NCI-H69 (cell line): ENCODE measurements at places on chromosomes 12 and 14.

DNA sequence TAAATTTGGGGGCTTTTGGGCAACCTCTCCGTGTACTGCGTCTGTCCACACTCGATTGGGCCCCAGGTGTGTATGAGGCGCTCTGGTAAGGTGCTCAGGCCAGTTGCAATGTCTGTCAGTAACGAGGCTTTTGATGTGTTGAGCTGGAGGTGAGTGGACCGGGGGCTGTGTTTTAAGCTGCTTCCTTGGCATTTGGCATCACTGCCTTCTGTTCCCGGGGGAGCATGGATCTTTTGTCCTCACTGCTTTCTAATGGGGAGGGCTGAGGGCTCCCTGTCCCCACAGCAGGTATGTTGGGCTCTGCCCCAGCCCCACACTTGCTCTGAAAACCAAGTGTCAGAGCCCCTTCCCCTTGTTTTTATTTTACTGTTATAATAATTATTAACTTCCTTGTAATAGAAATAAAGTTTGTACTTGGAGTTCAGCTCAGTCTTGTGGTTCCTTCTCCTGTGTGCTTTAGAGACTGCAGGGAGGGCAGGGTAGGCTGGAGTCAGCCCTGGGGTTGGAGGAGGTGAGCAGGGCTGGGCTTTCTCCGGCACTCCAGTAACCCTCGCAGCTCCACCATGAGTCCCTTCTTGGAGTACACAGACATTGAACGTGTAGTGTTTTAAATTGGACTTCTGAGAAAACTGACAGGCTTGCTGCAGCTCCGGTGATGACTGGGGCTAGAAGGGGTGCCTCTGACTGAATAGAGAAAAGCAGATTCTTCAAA lies 28.0 kb downstream of the TRAFD1 start:
- DNase-seq, result no peak

GRCh38 chr12:46933947-46934346 lies 108.2 kb upstream of the SLC38A4 start:
- peak; percentile 53 for DNase-seq

DNA sequence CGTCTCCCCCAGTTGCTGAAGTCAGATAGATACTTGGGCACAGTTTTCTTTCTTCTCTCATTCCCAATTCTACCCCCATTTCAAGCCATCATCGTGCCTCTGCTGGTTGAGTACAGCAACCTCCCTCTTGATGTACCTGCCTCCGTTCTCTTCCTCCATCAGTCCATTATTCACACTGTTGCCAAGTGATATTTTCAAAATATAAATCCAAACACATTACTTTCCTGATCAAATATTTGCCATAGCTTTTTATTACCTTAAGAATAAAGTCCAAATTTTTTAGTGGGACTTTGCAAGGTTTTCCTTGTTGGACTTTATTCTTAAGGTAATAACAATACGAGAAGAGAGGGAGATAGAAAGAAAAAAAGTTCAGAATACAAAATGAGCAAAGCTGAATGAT lies 18.6 kb upstream of the SSPN start:
- no peak for DNase-seq

- no peak for DNase-seq
These were observed 76.3 kb upstream of the TBX3 start for GRCh38 chr12:114760151-114760877.

GRCh38 chr14:92774572-92774971 lies 19.5 kb upstream of the GOLGA5 start:
- DNase-seq, result no peak

GRCh38 chr12:5588591-5588990 lies 156.7 kb downstream of the NTF3 start:
- no peak for DNase-seq

GRCh38 chr12:110012137-110012536 lies 12.9 kb downstream of the ANKRD13A start:
- no peak for DNase-seq

- no peak for DNase-seq
These were observed 79.7 kb upstream of the CCND2 start for GRCh38 chr12:4193821-4194220.

DNA sequence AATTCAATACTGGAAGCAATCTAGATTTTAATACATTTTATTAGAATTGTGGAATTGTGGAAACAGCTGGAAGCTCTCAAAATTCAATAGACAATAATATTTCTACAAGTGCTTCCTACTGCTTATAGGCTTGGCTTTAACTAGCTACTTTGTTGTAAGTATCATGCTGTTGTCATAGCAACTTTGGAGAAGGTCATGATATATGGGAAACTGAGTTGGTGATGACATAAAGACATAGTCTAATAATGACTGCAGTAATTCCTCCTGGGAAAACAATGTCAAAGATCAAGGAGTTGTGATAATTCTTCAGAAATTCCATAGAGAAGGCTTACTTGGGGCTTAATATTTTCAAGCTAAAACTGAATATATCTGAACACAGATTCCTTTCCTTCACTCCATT lies 266.6 kb downstream of the KIF21A start:
- no peak for DNase-seq

GRCh38 chr12:76020731-76021672 lies 10.6 kb downstream of the PHLDA1 start:
- no peak for DNase-seq

GRCh38 chr12:68240079-68240478 lies 13.3 kb downstream of the IL22 start:
- DNase-seq, result no peak

- DNase-seq, result peak; percentile 75
These were observed 71.1 kb downstream of the B4GALNT3 start for GRCh38 chr12:530821-531220.

DNA sequence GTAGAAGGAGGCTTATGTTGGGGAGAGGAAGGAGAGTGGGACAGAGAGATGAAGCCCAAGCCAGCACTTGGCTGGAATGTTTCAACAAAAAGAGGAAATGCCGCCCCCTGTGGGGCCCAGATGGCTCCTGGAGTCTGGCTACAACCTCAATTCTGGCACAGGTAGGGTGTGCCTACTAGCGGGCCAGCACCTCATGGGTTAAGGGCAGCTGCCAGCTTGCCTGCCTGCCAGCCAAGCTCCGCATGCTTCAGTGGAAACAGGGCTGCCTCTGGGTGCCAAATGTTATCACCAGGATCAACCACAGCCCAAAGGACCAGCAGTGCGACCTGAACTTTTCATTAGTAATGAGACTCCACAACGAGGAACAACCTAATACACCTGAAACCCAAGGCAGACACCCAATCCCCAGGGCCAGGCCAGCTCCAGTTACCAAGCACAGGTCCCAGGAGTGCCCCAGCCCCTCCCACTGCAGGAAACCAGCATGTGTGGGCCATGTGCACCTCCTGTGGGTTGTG lies 11.3 kb downstream of the RAB15 start:
- DNase-seq, result peak; percentile 93

GRCh38 chr12:47343684-47344567 lies 264.2 kb upstream of the AMIGO2 start:
- DNase-seq, result no peak

GRCh38 chr14:99430491-99430890 lies 50.2 kb downstream of the SETD3 start:
- peak; percentile 61 for DNase-seq

- no peak for DNase-seq
These were observed 115.1 kb downstream of the SLC25A47 start for GRCh38 chr14:100438271-100438670.

DNA sequence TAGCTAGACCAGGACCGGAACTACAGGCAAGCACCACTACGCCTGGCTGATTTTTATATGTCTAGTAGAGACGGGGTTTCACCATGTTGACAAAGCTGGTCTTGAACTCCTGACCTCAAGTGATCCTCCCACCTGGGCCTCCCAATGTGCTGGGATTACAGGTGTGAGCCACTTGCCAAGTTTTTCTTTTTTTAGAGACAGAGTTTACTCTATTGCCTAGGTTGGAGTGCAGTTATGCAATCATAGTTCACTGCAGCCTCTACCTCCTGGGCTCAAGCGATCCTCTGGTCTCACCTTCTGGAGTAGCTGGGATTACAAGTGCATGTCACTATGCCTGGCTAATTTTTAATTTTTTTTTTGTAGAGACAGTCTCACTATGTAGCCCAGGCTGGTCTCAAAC lies 201.5 kb upstream of the TBX3 start:
- peak; percentile 14 for DNase-seq

DNA sequence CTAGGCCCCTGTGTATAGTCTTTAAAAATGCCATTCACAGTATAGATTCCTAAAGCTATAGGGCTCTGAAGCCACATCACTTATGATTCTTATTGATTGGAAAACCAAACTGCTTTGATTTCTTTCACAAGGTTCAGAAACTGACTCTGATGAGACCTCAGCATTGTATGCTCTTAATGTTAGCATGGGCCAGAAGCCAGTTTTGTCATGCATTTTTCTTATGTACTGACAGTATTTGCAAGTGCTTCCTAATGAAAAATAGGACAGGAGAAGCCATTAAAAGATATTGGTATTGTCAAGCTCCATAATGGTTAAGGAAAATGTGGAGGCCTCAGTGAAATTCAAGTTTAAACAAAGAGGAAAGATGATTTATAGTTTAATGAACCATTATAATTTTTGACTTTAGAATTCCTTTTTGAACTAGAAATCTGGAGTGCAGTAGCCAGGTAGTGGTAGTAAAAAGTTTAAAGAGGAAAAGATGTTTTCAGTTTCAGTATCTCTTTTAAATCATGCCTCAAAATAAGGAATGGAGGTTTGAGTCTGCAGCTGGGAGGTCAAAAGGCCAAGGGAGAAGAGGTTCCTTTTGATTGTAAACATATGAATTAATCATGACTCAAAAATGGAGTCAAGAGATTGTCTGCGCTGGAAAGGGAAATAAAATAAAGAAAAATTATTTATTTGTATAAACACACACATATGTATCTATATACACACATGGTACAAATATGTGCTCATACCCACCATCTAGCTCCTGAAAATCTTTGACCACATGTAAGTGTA lies 388.1 kb upstream of the PRICKLE1 start:
- DNase-seq, result peak; percentile 27

- DNase-seq, result no peak
These were observed 59.9 kb downstream of the HSP90AA1 start for GRCh38 chr14:102026934-102027333.

- DNase-seq, result peak; percentile 35
These were observed 133.3 kb downstream of the MON2 start for GRCh38 chr12:62599854-62600437.

DNA sequence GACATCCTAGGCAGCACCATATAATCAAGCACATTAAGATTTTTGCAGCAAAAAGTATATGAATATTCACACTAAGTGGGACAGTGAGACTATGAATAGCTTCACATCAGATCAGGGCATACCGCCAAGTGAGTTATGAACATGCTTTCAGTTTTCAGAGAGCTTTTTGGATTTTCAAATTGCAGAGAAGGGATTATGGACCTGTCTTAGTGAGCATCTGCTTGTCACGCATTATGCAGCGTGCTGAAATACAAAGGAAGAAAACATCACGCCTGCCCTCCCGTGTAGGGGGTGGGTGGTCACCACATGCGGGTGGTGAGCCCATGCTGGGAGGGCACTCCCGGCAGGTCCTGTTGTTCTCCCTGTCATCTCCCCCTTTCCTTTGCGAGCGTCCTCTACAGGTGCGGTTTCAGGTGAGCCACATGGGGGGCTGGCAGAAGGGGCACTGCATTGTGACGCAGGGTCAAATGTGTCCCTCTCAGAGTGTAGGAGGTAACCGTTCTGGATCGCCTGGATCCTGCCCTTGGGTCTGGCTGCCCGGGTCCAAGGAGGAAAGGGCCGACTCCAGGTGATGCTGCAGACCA lies 42.6 kb downstream of the TRAF3 start:
- peak; percentile 47 for DNase-seq

DNA sequence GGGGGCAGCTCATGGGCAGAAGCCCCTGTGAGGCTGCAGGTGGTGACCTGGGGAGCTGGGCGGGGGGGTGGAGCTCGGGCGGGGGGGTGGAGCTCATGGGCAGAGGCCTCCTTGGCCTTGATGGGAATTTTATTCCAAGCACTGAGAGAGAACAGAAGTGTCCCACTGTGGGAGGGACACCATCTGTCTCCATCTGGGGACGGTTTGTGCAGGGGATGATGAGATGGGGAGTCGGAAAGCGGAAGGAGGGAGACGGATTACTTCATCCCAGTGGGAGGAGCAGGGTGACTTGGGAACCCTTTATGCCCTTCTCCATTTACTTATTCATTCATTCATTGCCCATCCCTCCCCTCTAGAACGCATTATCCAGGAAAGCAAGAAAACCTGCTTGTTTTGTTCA lies 304.7 kb downstream of the ADGRD1 start:
- no peak for DNase-seq

GRCh38 chr12:45269412-45269751 lies 53.5 kb downstream of the ANO6 start:
- no peak for DNase-seq

GRCh38 chr12:65986047-65986446 lies 144.5 kb downstream of the LLPH start:
- DNase-seq, result no peak

DNA sequence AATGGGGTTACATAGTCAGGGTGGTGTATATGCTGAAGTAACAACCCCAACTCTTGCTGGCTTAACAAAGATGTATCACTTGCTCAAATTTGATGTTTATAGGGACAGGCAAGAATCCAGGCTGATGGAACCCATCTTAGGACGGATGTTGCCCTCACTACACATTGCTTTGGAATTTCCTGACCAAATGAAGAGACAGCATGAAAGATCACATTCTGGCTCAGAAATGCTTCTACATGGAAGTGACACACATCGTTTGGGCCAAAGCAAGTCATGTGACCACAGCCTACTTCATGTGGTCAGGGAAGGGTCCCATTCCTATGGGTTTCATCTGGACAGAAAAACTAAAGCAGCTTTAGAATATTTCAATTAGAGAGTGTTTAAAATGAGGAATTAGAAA lies 345.8 kb downstream of the TMEM132D start:
- no peak for DNase-seq

GRCh38 chr12:3998968-3999792 lies 126.0 kb upstream of the PARP11 start:
- DNase-seq, result no peak

GRCh38 chr12:90013409-90013808 lies 304.8 kb upstream of the ATP2B1 start:
- peak; percentile 54 for DNase-seq

- no peak for DNase-seq
These were observed 879.2 kb downstream of the AACS start for GRCh38 chr12:125944446-125944845.

DNA sequence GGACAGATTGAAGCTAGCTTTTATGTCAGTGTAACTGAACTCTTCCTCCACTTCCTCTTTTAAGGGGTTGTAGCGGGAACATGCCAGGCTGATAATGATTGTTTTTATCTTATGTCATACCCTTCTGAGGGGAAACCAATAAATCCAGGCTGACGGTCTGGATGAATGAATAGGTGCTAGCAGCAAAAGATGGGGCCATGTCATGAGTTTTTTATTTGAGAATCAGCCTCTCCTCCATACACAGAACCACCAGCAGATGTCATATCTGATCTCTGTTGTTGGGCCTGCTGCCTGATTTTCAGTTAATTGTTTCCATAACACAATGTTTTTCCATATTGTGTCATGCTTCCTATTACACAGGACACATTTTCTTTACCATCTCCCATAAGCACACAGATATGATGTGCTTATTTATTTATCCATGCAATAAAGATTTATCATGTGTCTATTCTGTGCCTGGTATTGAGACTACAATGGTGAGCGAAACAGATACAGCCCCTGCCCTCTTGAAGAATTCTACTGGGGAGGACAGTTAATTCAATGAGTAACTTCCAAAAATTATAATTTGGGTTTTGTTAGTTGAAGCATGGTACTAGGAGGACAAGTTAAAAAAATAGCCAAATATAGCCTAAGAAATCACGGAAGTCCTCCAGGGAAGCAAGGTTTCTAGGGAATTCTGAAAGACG lies 33.6 kb upstream of the CRY1 start:
- DNase-seq, result peak; percentile 94

- no peak for DNase-seq
These were observed 236.8 kb downstream of the GRIN2B start for GRCh38 chr12:13744561-13744960.
